Activated naive CD8-positive, alpha-beta T cell treated with anti-CD3 and anti-CD28 coated beads, Interleukin-2, amount 50 U/mL, for 16 hours (primary cell): ENCODE measurements at places on chromosomes 7 and 10.

- DNase-seq, result no peak
Measured at GRCh38 chr10:120765226-120765803, 85.8 kb upstream of the WDR11 start.

DNA sequence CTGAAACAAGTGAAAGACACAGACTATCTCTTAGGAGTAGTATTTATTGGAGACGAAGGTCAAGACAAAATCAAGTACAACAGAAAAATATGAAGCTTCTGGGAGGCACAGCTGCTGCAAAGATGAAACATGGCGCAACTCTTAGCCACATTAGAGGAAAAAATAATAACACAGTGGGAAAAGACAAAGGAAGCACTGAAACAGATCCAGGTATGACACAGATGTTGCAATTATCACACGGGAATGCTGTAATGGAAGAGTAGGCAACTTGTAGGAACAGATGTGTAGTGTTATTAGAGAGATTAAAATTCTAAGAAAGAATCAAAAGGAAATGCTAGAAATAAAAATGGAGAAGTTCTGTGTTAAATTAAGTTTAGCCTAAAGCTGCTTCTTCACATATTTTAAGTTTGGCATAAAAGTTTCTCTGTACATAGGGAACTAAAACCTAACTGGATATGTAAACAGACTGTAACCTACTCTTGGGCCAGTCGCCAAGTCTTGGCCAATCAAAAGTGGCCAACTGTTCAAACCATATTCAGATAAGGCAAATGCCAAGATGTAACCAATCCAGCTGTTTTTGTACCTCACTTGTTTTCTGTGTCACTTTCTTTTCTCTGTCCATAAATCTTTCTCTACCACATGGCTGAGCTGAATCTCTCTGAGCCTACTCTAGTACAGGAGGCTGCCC lies 1132.0 kb upstream of the LRRTM3 start:
- no peak for DNase-seq

DNA sequence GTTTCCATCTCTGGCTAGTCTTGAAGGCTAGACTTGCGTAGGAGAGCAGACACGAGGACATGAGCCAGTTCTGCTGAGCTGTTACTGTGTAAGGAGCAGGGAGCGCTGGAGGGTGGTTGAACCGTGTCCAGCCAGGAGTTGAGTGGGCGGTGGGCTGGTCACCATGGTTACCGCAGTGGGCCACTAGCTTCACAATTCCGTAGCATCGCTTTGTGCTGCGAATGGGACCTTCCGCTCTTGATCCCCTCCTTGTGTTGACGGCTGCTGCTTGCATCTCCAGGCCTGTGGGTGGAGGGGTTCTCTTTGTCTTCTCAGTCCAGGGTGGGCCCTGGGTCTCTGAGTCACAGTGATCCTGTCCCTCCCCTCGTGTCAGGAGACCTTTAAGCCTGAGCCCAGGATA lies 49.4 kb upstream of the OCM start:
- no peak for DNase-seq

- no peak for DNase-seq
Measured at GRCh38 chr10:14173706-14174594, 156.8 kb downstream of the FRMD4A start.

- no peak for DNase-seq
Measured at GRCh38 chr7:112448891-112449290, 1.4 kb upstream of the IFRD1 start.

GRCh38 chr10:129627442-129627841 lies 160.4 kb downstream of the MGMT start:
- DNase-seq, result no peak

DNA sequence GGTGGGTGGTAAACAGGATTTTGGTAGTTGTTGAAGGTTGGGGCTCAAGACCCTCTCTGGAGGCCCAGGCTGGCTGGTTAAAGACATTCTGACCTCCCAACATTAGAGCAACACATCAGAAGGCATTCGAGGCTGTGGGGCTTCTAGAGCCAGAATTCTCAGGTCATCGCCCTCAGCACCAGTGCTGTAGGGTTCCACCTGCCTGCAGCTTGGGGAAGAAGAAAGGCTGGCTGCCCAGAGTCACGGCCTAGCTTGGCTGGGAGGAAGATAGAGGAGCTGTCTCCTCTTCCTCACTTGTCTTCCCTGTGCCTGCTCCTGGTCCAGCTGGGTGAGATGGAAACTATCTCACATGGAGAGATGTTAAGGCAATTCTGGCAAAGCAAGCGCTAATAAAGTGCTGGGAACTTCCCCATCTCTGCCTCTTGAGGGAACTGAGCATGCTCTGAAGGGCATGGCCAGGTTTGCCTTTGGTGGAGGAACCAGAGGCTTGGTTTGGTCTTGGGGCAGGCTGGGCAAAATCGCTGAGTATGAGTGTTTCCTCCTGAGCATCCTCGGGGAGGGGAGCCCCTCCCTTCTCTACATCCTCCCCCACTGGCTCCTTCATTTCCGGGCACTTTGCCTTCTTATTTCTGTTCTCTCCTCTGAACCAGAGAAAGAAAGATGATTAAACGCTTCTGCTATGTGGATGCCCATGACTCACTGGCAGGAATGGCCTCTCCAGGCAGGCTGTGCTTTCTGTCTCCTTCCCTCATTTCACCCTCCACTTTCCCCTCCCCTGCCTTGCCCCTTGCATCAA lies 509.0 kb upstream of the PODXL start:
- no peak for DNase-seq

DNA sequence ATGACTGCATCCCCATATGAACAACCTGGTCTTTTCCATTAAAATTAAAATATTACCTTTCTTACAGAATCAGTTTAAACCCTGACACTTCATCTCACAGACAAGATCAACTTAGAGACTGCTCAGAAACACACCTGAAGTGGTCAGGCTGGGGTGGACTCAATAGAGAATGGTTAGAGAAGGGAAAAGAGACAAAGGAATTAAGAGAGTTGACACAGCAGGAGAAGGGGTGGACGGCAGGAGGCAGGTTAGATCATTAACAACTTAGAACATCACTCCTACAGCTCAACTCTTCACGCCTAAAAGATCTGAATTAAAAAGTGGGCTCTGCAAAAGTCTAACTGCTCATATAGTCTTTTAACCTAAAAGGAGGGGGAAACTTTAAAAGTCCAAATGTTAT lies 157.7 kb upstream of the COL1A2 start:
- no peak for DNase-seq
